ENCODE measurements at places on chromosomes 16 and 17. TPM values are rescaled to one million over a fixed set of nuclear protein-coding genes. Genes with fewer than 3 reads are reported as not detected.

Gene G6PC1
- not detected for total RNA-seq

Gene PTGES3L
- total RNA-seq = 0.94 TPM

Gene CES5A
- not detected for total RNA-seq

Gene DDX5
- total RNA-seq = 1,560 TPM

Gene IRX3
- not detected for total RNA-seq

Gene CNTROB
- 40.4 TPM for total RNA-seq

Gene SLC43A2
- 204 TPM for total RNA-seq

Gene LAT
- 11.5 TPM for total RNA-seq

Gene SLC38A8
- not detected for total RNA-seq

Gene TEKT1
- not detected for total RNA-seq

Gene KRT14
- total RNA-seq = not detected

Gene USP43
- 0.07 TPM for total RNA-seq

Gene NPIPB13
- total RNA-seq = 59.6 TPM

Gene CCL7
- total RNA-seq = not detected

Gene BEAN1
- total RNA-seq = not detected

Gene CDH3
- 0.17 TPM for total RNA-seq

Gene TERB1
- total RNA-seq = not detected

Gene ELMO3
- 9.6 TPM for total RNA-seq

Gene NPTX1
- total RNA-seq = 0.57 TPM

Gene ZP2
- total RNA-seq = not detected

Gene NOG
- not detected for total RNA-seq

Gene CAMKK1
- total RNA-seq = 37.1 TPM

Gene STX1B
- 2.7 TPM for total RNA-seq

Gene CACNG1
- total RNA-seq = not detected

Gene TOM1L1
- not detected for total RNA-seq

Gene ENPP7
- 6.7 TPM for total RNA-seq

Gene TSEN54
- 29.7 TPM for total RNA-seq

Gene TNFSF12
- total RNA-seq = 44.5 TPM

Gene TEDC2
- 2.9 TPM for total RNA-seq

Gene GLP2R
- not detected for total RNA-seq

Gene TMEM88
- total RNA-seq = 6.0 TPM

Gene HOXB2
- total RNA-seq = 8.1 TPM

Gene SERPINF2
- 2.6 TPM for total RNA-seq

Gene NUBP1
- 67.3 TPM for total RNA-seq

Gene HSPB9
- not detected for total RNA-seq

Gene ST6GALNAC2
- total RNA-seq = 2.7 TPM

Gene SEPTIN12
- total RNA-seq = not detected

Gene COPZ2
- total RNA-seq = 2.3 TPM

Gene CES4A
- total RNA-seq = 10.4 TPM

Gene SLC16A6
- total RNA-seq = 3.8 TPM

Gene OR3A3
- total RNA-seq = not detected

Gene TBX21
- 8.4 TPM for total RNA-seq

Gene CHST6
- total RNA-seq = 0.17 TPM

Gene MEIOB
- total RNA-seq = not detected

Gene RNF112
- 0.62 TPM for total RNA-seq

Gene KRTAP4-1
- total RNA-seq = not detected

Gene PLCD3
- 4.1 TPM for total RNA-seq

Gene KCNJ2
- not detected for total RNA-seq

Gene PERCC1
- 0.34 TPM for total RNA-seq

Gene KRTAP4-9
- not detected for total RNA-seq

Gene OTOA
- total RNA-seq = 0.07 TPM

Gene CFAP97D1
- total RNA-seq = not detected

Gene CDIP1
- 18.0 TPM for total RNA-seq

Gene ZACN
- 0.37 TPM for total RNA-seq

Gene MMP2
- not detected for total RNA-seq

Gene PRSS8
- not detected for total RNA-seq

Gene TVP23B
- total RNA-seq = 37.1 TPM

Gene DNAJC7
- 152 TPM for total RNA-seq

Gene TNFSF13
- 16.0 TPM for total RNA-seq
